ENCODE measurements at places on chromosomes 2 and 18.

- DNase-seq, result no peak
These were observed 570.7 kb downstream of the PLCL1 start for GRCh38 chr2:198375083-198375410.

GRCh38 chr2:127625572-127625951, 20.4 kb upstream of the GPR17 start:
- DNase-seq, result no peak

GRCh38 chr2:15145046-15145817, 415.9 kb downstream of the NBAS start:
- DNase-seq, result no peak

DNA sequence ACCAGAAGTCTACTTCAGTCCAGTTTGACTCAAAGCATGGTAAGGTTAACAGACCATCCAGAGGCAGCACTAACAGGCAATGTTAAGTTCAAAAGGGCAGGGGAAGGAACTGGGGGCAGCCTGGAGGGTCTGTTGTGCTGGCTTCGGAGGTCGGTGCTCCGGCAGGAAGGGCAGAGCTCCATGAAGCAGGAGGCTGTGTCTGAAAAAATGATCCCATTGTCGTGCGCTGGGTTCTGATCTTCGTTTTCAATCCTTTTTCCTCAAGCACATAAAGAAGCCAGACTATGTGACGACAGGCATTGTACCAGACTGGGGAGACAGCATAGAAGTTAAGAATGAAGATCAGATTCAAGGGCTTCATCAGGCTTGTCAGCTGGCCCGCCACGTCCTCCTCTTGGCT, 21.9 kb upstream of the DLX1 start:
- DNase-seq, result no peak

DNA sequence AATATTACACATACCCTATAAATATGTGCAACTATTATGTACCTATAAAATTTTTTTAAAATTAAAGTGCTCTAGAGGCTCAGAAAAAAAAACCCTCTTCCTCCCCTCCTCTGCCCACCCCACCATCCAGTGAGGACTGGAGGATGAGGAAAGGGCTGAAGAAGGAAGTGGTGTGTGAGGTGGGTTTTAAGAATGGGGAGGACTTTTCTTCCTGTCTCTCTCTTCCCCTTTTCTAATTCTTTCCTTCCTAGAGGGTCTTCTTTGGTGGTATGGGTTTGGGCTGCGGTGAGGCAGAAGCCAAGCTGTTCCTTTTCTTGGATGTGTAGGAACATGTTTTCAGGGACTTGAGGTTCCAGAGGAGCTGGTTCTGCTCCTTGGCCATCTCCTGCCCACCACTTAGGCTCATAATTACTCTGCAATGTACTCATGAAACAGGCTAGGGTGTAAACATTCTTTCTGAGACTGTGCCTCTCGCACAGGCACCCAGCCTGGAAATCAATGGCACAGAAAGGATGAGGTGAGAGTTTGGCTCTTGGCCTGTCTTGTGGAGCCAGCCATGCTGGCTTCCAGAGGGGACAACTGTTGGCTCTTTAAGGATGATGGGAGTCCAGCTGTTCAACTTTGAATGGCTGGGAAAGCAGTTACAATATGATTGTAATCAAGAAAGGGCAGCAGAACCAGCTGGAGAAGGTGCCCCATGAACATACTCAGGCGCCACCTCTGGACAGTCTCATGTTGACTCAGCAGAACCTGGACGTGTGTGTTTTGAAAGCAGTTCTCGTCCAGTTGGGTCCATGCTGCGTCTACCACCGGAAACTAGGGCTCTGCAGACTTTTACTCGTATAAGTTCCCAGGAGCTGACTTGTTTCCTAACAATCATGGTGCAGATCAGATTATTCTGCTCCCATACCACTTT, 38.3 kb downstream of the IL1RL2 start:
- DNase-seq, result no peak

DNA sequence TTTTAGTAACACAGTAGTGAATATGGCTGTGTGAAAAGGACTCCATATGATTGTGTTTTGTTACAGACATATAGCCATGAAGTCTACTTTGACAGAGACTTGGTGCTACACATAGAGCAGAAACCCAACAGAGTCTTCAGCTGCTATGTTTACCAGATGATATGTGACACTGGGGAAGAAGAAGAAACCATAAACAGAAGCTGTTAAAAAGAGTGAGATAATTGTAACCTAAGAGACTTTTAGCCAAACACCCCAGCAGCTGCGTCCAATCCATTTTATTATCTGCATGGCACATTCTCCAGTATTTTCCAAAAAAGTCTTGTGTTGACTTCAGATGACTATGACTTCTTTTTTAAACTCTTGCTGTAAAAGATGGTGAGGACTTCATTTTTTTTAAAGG, 41.4 kb upstream of the CYBRD1 start:
- no peak for DNase-seq

- DNase-seq, result no peak
These were observed 70.2 kb downstream of the MYO1B start for GRCh38 chr2:191315365-191315752.

DNA sequence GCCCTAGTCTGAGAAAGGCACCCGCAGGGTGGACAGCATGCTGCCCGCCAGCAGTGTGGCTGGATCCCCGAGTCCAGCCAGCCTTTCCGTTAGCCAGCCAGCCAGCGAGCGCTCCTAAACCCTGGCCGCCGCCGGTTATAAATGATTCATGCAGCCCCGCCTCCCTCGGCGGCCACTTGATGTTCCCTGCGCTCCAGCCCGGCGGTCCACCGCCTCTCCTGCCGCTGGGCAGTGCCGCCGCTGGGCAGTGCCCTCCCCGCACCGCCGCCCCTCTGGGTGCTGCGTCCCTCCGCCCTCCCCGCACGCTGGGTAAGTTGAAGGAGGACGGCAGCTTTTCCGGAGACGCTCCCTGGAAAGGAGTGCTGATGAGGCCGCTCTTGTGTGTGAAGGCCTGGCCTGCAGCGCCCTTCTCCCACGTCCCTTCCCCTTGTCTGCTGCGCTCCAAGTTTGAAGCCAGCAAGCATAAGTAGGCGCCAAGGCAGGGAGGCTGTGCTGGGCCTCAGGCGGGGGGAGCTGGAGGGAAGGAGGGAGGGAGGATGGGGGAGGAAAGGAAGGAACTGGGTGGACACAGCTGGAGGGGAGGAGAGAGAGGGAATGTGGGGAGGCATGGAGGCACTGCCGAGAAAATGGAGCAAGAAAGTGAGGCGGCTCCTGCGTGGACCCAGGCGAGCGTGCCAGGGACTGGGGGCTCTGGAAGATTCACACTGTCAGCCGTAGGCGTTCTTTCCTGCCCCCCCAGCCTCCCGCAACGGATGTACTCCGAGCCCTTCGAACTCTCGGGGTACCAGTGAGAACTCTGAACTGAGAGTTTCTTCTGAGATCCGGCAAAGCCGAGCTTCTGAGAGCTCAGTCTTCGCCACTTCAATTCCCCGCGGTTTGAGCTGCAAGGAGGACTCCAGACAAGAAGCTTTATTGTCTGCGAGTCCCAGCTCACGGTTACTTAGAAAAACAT, 131.9 kb downstream of the GLI2 start:
- DNase-seq, result no peak

- no peak for DNase-seq
These were observed 72.4 kb downstream of the PRKCE start for GRCh38 chr2:45723857-45724256.

DNA sequence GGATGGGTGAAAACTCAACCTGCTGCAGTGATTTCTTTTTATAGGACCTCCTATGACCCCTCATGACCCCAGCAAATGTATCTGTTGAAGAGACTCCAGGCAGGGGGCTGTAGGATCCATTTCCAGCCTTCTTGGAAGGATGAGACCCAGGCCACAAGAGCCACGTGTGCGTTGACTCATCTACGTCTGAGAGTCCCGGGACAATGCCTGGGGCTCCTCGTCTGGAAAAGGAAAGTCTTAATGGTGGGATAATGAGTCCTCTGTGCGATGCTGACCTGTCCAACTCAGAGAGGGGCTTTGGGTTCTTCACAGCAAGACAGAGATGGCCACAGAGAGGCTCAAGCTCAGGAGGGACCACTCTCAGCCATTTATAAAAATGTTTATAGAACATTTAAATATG, 80.8 kb downstream of the SMIM21 start:
- DNase-seq, result no peak

- no peak for DNase-seq
These were observed 262.0 kb downstream of the CAMKMT start for GRCh38 chr2:44623622-44624351.

GRCh38 chr2:161036926-161037325, 123.3 kb upstream of the TANK start:
- DNase-seq, result no peak

GRCh38 chr2:58922245-58922644, 681.1 kb upstream of the FANCL start:
- DNase-seq, result no peak

- DNase-seq, result no peak
These were observed 78.4 kb upstream of the MC2R start for GRCh38 chr18:13993730-13994129.

DNA sequence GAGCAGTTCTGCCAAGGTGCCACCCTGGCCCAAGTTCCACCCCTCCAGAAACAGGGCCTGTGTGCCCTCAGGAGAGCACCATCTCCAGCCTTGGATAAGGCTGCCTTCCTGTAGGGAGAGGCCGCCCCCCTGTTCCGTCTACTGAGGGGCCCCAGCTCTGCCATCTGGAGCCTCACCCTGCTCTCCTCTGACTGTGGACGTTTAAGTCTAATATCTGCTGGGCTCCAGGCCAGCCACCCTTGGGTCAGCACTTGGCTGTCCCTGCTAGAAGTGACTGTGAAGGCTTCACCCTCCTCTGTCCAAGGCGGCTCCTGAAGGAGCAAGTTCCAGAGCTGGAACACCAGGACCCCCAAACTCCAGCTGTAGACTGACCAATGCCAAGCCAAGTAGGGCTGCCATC, 26.3 kb downstream of the RHOB start:
- no peak for DNase-seq

GRCh38 chr2:134845719-134846118, 7.3 kb downstream of the ACMSD start:
- DNase-seq, result no peak

DNA sequence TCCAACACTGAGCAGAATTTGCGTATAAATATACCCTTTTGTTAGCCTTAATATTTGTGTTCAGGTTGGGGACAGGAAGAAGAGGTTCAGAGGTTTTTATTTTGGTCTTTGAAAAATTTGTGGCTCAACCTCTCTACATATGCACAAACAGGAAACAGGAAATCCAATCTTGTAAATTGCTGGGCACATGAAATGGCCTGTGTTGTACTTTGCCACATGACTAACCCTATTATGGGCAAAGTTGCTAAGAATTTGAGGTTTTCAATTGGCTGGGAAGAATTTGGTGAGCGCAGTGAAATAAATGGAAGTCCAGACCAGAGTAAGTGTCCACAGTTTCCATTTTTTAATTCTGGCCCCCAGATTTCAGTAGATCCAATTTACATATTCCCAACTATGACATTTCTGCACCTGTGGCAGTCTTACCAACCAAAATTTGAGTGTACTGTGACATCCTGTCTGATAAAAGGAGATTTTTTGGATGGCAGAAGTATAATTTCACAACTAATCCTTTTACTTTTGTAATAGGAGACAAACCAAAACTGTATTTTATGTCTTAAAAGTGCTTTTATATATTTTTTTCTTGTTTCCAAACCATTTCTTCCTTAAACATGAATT, 63.6 kb downstream of the COX7A2L start:
- no peak for DNase-seq

DNA sequence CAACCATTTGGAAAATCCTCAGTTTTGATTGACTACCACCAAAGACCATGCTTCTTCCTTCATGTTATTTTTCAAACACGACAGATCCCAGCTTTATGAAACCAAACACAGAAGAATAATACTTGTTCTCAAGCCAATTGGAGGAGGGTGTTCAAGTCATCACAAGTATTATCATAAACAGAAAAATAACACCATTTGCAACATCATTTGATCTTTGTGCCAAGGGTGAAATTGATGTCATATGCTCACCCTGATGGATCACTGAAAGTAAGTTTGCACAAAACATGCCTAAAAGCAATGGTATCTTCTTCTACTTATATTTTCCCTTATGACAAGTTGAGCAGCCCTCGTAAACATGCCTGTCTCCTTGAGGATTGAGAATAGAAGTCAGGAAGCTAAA, 448.0 kb upstream of the ZEB2 start:
- no peak for DNase-seq

DNA sequence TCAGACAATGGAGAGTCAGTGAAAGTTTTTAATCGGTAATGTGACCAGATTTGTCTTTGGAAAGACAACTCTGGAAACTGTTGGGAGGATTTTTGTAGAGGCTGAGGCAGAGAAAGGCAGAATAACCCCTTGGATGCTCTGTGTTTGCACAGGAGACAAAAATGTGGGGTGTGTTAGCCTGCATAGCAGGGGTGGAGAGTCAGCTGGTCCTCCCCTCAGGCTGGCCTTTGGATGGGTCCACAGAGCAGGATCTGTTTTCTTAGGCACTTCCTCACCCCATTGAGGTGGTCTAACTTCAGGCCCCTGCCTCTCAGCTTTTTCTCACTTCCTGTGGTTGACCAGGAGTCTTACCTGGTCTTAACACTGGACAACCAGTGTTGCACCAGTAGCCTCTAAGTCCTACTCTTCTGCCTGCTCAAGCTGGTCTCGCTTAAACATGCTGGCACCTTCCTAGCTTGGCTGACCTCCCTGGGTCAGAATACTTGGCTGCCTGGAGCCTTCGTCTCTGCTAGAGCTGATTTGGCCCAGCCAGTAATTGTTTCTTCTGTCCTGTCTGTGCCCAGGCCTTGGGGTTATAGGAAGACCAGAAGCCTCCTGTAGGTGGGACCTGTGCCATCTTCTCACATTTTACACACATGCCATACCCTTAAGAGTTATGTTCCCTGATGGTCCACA, 259.8 kb upstream of the RASGRP3 start:
- no peak for DNase-seq

- DNase-seq, result no peak
These were observed 253.1 kb upstream of the ZNF521 start for GRCh38 chr18:25604894-25605597.

GRCh38 chr18:8757396-8757997, 52.1 kb downstream of the MTCL1 start:
- no peak for DNase-seq

DNA sequence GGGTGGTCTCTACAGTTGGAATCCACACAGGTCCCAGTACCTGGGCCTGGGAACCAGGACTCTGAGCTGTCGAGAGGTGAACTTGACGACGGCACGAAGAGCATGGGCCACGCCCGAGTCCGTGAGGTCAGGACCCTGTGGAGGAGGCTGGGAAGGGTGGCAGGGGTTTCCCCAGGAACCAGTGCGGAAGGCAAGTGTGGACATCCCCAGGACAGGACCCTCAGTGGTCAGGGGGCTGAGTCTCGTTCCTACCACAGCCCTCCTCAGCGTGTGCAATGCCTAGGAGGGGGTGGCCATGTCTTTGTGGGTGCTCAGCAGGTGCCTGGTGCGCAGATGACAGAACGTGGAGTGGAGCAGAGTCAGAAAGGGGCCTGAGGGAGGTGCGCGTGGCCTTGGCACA, 335.6 kb upstream of the SALL3 start:
- no peak for DNase-seq

GRCh38 chr18:52312346-52312745, 27.7 kb upstream of the DCC start:
- no peak for DNase-seq

DNA sequence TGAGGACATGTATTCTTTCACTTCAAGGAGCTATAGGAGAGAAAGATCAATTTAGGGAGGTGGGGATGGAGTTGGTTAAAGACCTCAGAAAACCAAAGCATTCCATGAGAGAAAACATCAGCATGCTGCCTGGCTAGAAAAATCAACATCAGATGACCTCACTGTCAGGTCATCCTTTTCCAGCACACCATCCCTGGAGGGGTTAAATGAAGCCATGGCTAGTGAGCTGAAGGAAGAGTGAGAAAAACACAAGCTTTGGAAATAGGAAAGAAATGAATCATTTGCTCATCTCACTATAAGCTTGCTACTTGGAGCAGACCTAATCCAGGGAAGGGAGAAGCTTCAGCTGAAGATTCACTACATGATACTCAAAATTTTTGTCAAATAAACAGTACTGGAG, 109.5 kb upstream of the ITGB6 start:
- no peak for DNase-seq

Measured in stimulated activated CD8-positive, alpha-beta memory T cell treated with anti-CD3 and anti-CD28 coated beads, Interleukin-7, amount 100 ng/mL, for 1 hour (primary cell).